ENCODE measurements at places on chromosomes 7 and 10. TPM values are rescaled to one million over a fixed set of nuclear protein-coding genes. Genes with fewer than 3 reads are reported as not detected.

GPR37 gene
- total RNA-seq, result not detected

FAM107B gene
- total RNA-seq, result 7.5 TPM

CYP3A5 gene
- not detected for total RNA-seq

AS3MT gene
- total RNA-seq, result 14.2 TPM

BLNK gene
- total RNA-seq, result 1.7 TPM

HIP1 gene
- 15.0 TPM for total RNA-seq

ADCY1 gene
- total RNA-seq, result 4.3 TPM

EBF3 gene
- 9.7 TPM for total RNA-seq

GIMAP4 gene
- 23.8 TPM for total RNA-seq

GRCh38 chr10:97261656-97262055 is 30.8 kb downstream of the ARHGAP19 start:
- DNase-seq, result no peak

DNA sequence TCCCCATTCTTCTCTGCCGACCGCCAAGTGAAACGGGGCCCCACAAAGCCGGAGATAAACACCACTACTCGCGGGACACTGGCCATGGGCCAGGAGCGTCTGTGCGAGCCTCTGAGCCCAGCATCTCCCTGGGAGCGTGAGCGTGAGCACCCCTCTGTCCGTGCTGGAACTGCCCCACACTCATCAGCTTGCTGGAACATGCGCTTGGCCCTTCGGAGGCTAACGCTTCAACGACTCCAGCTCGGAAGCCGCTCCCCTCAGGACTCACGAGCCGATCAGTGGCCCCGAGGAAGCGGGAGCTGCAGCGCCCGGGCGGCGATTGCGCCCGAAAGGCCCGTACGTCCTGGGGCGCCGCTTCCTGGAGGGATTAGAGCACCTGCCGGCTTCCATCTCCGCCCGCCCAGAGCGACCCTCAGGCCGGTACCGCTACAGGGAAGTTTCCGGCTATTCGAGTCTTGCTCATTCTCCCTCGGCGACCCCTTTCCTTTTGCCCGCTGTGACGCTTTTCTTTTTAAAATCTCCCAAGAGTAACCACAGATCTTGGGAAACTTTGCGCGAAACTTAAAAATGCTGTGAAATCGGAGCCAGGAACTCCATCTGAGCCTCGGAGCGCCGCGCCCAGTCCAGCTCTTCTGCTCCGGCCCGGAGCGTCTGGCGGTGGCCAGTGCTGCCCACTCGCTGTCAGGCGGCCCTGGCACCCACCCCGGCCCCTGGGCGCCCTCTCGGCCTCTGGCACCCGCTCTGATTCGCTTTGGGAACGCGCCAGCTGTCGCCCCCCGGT is 1.0 kb downstream of the TLL2 start:
- DNase-seq, result peak; percentile 66

DNA sequence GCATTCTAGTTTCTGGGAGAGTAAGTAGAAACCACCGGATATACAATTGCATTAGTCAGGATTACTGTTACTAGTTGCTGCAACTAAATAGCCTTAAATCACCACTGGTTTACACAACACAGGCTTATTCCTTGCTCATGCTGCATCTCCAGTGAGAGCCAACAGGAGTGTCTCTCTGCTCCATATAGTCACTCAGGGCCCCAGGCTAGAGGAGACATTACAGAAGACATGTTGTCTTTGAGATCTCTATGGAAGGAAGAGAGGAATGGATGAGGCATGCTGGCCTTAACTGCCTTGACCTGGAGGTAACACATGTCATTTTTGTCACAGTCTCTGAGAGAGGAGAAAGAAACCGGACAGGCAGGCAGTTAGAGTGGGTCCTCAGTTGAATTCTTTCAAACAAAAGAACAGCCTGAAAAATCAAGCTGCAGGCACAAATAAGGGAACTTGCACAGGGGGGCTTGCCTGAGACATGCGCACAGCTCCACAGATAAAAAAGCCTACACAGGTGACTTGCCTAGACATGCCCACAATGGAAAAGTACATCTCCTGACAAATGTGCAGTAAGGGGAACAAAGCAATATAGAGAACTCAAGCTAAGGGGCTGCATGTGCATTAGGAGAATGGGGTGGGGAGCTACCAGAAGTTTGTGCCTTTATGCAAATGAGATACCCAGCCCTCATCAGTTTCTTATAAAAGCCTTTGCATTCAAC is 348.0 kb downstream of the TYW1 start:
- DNase-seq, result no peak

GRCh38 chr7:48049850-48050249 is 14.5 kb downstream of the C7orf57 start:
- peak; percentile 49 for DNase-seq

DNA sequence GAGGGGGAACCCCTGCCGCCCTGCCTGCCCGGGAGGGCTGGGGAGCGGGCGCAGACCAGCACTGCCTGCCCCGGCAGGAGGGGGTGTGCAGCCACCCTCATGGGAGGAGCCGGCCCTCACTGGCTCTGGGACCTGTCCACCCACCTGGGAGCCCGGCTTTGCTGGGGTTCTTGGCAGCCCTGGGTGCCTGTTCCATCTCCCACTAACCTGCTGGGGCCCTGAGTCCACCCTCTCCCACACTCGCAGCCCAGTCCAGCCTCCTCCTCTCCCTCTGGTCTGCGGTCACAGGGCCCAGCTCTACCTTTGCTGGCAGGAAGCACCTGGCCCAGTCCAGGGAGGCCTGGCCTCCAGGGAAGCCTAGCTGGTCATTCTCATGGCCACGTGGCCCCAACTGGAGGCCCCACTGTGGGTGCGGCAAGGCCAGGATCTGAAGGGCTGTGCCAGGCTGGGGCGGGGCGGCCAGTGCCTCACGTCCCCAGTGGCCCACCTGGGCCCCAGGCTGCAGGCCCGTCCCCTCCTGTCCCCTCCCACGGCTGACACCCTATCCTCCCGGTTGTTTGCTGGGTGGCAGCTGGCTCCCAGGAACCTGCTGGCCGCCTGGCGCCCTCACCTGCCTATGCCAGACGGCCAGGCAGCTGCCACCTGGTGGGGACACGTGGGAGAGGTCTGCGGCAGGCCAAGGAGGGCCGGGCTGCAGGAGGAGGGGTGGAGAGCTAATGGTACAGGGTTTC is at the start of gene TMEM184A:
Gene TMEM184A, minus strand, starts transcription at position 393 of the 731 bp plus-strand sequence. CDS start 721 bp downstream, outside the sequence.
- no peak for DNase-seq

- DNase-seq, result no peak
These were observed 185.8 kb downstream of the CACNB2 start for GRCh38 chr10:18325889-18326531.

GRCh38 chr10:116740971-116741370 is 1.4 kb downstream of the HSPA12A start:
- no peak for DNase-seq

DNA sequence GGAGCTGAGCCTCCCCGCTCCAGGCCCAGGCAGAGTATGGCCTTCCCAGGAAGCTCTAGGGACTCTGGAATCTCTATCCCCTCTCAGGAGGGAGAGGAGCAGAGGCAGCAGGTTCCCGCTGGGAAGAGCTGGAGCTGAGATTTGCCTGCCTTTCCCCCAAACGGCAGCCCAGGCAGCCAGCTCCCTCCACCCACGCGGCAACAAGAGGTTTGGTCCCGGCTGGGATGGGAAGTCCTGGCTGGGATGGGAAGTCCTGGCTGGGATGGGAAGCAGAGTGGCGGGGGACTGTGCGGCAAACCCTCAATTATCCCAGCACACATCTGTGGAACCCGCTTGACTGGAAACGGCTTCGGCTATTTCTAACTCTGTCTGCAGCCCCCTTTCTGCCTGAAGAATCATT is 223.0 kb downstream of the ELFN1 start:
- peak; percentile 16 for DNase-seq

GRCh38 chr10:96137567-96137966 is 7.5 kb downstream of the ZNF518A start:
- DNase-seq, result no peak

- DNase-seq, result no peak
These were observed 198.7 kb downstream of the ZNF438 start for GRCh38 chr10:30832749-30833627.

GRCh38 chr10:28269842-28270456 is 32.9 kb downstream of the MPP7 start:
- no peak for DNase-seq

GRCh38 chr10:5283305-5284158 is 81.2 kb upstream of the UCN3 start:
- peak; percentile 71 for DNase-seq

DNA sequence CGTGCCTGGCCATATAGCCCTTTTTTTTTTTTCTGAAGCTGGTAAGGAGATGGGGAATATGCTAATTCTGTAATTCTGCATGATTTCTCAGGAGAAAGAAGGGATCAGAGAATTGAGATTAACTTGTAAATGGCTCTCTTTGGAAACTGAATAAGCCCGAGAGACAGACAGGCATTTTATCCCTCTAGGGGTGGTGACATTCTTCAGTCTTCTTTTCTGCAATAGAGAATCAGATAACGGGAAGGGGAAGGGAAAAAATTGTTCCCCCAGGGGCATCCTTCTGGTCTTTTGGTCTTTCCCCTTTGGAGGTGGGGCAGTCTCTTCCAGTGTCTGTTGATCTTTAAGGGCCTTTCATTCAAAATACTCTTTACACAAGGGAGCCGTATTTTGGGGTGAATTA is 34.2 kb downstream of the HK1 start:
- DNase-seq, result no peak

DNA sequence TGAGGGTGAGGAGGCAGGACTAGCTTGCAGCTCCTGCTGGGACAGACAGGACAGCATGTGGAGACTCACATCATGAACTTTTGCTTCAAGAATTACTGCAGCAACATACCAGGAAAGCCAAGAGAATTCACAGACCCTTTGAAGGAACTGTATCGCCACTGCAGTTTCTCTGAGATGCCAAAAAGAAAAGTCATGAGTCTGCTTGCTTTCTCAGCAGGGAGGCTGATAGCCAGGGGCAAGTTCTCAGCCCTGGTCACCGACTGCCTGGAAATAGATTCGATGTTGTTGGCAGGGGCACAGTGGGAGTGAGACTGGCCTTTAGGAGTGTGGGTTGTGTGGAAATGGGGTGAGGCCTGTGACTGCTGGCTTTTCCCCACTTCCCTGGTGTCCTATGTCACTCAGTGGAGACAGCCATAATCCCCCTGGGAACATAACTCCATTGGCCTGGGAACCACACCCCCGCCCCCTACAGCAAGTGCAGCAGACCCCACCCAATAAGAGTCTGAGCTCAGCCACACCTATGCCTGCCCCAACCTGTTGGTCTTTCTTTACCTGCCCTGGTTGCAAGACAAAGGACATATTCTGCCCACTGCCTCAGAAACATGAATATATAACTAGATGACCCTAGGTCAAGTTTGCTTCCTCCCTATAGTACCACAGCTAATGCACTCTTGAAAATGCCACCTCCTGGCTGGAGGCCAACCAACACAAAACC is 1.6 kb upstream of the SAMD9 start:
- no peak for DNase-seq

DNA sequence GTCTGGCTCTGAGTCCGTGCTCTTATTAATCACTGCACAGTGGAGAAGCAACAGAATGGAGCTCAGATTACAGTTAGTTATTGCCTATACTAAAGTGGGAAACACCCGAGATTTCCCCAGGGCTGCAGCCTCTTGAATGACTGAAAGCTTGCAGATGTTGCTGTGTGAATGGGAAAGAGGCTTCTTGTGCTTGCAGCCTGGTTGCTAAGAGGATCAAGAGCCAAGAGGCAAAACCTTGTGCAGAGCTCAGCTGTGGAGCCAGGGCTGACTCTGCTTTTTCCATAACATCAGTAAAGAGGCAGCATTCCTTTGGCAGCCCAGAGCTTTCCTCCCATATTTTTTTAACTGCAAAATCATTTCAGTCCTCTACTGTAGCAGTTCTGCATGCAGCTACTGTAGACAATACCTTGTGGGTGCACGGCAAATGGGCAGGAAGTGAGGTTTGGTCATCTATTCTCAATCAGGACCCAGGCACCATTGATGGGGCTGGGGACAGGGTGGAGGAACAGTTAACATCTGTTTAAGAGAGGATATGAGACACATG is 86.5 kb downstream of the RALA start:
- peak; percentile 51 for DNase-seq

DNA sequence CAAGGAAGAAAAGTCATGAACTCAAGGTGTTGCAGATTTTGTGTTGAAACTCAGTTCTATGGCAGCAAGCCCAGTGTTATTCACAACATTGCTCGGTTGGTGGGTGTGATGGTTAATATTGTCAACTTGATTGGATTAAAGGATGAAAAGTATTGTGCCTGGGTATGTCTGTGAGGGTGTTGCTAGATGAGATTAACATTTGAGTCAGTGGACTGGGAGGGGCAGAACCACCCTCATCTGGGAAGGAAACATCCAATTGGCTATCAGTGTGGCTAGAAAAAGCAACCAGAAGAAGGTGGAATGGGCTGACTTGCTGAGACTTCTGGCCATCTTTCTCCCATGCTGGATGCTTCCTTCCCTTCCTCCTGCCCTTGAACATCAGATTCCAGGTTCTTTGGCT is 353.2 kb downstream of the ADRA2A start:
- DNase-seq, result no peak

GRCh38 chr10:26831936-26832335 is 28.8 kb downstream of the ABI1 start:
- no peak for DNase-seq

GRCh38 chr10:19247843-19248242 is 199.2 kb downstream of the MALRD1 start:
- DNase-seq, result no peak

DNA sequence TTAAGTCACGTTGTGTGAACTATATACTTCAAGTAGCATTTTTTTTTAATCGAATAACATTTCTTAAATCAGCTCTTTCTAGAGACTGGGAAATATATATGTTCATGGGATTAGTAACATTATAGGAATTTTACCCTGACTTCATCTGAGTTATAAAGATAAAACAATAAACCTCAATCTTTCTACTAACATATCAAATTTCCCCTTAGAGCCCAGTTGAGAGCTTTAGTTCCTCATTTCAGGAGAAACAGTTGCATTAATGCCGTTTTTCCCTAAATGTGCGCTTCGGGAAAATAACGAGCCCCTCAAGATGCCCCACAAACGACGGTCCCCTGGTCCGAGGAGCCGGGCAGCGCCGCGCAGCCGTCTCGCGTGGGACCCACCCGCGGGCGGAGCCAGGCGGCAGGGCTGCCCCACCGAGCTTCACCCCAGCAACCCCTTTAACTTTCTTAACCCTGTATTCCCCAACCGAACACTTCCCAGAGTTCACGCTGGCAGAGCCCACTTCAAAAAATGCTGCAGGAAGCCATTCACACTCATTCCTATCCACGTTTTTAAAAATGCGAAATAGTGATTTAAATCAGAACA is 152.5 kb upstream of the YAE1 start:
- peak; percentile 49 for DNase-seq

DNA sequence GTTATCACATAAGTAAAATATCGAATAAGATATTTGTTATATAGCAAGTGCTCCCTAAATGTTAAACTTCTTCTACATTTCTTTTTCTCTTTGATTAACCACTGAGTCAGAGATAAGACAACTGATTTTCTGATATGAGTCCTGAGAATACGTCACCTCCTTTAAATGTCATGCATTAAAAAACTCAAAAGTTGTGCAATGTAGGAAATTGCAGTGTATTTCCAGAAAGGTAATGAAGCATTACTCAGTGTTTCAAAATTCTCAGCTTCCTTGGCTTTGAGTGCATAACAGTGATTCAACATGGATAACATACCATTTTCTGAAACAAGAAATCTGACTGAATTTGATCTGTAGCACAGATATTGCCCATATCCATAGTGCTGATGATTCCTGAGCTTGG is 155.8 kb downstream of the BMPER start:
- DNase-seq, result no peak

Data from right cardiac atrium (tissue), 5 donors.